ENCODE measurements at places on chromosomes 5 and 9. TPM values are rescaled to one million over a fixed set of nuclear protein-coding genes. Genes with fewer than 3 reads are reported as not detected.

GRCh38 chr5:9343146-9343850, 202.6 kb downstream of the SEMA5A start:
- DNase-seq: no peak
- no peak overlapping the region for H3K4me3 ChIP-seq
- no peaks in the 10 kb centered on the region for H3K36me3 ChIP-seq
- H3K27me3 ChIP-seq: no peaks in the 10 kb centered on the region

DNA sequence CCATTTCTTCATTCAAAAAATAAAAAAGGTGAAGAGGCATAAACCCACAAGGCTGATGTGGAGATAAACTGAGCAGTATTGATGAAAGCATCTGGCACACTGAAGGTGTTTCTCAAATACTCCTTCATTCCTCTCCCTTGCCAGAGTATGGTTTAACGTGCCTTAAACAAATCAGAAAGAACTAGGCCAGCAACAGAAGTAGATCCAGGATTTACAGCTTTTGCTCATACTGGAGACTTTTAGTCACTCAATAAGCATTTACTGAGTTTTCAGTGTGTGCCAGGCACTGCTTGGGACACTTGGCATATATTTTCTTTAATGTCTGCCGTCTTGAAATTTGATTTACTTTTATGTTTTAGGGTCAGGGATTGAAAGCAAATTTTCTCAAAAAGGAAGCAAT, 53.0 kb downstream of the BNC2 start:
- H3K27me3 ChIP-seq: no peaks in the 10 kb centered on the region
- no peak overlapping the region for H3K4me3 ChIP-seq
- H3K4me1 ChIP-seq: no peaks in the 10 kb centered on the region

DNA sequence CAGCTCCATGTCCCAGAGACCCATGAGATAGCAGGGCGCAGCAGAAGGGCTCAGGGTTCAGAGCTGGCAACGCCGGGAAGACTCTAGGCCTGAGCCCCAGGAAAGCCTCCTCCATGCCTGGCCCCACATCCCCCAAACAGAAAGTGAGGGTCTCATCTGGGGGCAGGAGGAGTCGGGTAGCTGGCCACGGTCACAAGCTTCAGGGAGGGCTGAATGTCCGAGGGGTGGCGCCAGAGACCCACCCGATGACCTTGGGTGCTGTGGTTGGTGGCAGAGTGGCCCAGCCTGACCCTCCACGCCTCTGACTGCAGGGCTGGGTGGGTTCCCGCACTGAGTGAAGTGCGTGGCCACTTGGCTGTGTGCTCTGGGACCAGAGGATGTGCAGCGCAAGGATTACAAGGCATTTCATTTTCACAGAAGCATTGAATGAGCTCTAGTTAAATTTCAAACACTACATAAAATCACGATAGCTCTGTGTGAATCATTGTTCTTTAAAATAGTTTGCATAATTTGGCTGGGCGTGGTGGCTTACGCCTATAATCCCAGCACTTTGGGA, 3.0 kb downstream of the C8G start:
- H3K4me3 ChIP-seq: no peak overlapping the region
- DNase-seq: peak; percentile 38
- peaks cover 37% of the 10 kb centered on the region for H3K4me1 ChIP-seq
- peak overlapping the region; percentile 77 for H3K27ac ChIP-seq
- no peaks in the 10 kb centered on the region for H3K27me3 ChIP-seq
- no peaks in the 10 kb centered on the region for H3K36me3 ChIP-seq

- H3K4me3 ChIP-seq: no peak overlapping the region
- H3K4me1 ChIP-seq: no peaks in the 10 kb centered on the region
- no peaks in the 10 kb centered on the region for H3K27me3 ChIP-seq
These were observed 19.0 kb upstream of the LPCAT1 start for GRCh38 chr5:1542781-1543180.

The ZNF462 gene
- total RNA-seq: 9.9 TPM

DNA sequence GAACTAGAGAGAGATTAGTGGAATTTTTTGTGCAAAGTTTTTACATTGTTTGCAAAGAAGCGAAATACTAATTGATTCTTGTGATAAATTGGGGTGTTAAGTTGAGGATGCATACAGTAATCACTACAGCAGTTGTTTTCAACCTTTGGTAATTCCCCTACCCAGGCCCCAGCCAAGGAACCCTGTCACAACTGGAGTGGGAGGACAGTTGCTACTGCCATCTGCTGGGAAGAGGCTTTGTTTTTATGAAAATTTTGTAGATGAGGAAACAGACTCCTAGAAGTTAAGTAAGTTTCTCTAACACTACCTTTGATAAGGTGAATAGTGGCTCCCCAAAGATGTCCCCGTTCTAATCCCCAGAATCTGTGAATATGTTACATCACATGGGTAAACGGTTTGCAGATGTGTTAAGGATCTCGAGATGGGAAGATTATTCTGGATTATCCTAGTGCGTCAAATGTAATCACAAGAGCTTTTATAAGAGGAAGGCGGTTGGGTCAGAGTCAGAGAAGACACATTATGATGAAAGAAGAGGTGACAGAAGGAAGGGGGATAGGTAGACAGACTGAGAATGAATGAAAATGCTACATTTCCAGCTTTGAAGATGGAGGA, 34.0 kb upstream of the PPP1R2B start:
- no peaks in the 10 kb centered on the region for H3K36me3 ChIP-seq
- no peak overlapping the region for H3K4me3 ChIP-seq

The NR6A1 gene
- 0.58 TPM for total RNA-seq

The DMGDH gene
- total RNA-seq: 0.46 TPM

GRCh38 chr5:82295144-82295543, 17.0 kb upstream of the RPS23 start:
- no peak for DNase-seq
- H3K4me1 ChIP-seq: no peaks in the 10 kb centered on the region
- H3K4me3 ChIP-seq: no peak overlapping the region

DNA sequence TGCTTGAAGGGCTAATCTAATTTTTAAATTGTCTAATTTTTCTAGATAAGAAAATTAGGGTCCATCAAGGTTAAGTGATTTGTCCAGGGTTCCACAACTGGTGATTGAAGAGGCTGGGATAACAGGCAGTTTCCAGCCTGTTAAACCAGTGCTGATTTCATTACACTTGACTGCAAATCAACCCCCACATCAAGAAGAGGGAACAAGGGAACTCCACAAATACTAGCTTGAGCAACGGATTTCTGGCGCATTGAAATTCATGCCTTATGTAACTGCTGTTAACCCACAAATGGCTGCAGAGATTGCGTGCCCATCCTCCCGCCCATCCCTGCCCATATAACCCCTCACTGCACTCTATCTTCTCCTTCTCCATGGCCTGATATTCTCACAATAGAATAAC, 10.0 kb downstream of the PLPPR1 start:
- H3K36me3 ChIP-seq: no peaks in the 10 kb centered on the region
- H3K4me1 ChIP-seq: no peaks in the 10 kb centered on the region
- no peak for DNase-seq
- no peak overlapping the region for H3K4me3 ChIP-seq
- H3K27me3 ChIP-seq: no peaks in the 10 kb centered on the region

The DIPK1B gene
- total RNA-seq: 1.8 TPM

DNA sequence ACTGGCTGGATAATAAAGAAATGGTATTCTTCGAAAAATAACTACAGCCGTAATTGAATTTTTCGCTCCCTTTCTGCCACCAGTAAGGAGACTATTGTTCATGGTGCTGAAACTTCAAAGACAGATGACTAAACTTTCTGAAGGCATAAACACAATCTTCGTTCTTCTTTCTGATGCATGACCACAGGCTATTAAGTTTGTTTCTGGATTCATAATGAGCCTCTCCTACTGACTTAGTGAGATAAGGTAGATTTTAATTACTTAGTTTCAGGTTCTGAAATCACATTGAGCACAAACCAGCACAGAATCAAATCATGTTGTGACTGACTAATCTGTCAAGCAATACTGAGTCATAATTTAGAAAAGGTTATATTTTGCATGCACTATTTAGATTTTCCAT, 441.8 kb upstream of the CCNG1 start:
- no peaks in the 10 kb centered on the region for H3K4me1 ChIP-seq
- H3K27ac ChIP-seq: no peak overlapping the region
- H3K4me3 ChIP-seq: no peak overlapping the region
- no peaks in the 10 kb centered on the region for H3K27me3 ChIP-seq

The CD74 gene
- 147 TPM for total RNA-seq

The ANKRD31 gene
- total RNA-seq: not detected

DNA sequence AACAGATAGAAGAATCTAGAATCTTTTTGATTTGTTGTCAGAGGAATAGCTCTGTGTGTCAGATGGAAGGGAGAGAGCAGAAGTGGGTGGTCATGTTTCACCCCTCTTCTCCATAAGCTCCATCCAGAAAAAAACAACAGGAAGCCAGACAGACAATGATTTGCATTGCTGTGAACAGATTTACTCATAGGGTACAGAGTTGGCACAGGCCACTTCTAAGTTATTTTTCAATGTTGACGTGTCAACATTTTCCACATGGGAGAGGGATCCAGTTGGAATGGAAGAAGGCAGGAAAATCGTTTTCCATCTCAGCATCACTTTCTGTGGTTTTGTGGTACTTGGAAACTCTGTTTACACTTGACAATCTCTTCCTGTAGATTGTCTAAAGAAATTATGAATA, 86.7 kb downstream of the INSYN2B start:
- DNase-seq: no peak
- no peak overlapping the region for H3K27ac ChIP-seq
- no peaks in the 10 kb centered on the region for H3K36me3 ChIP-seq
- no peaks in the 10 kb centered on the region for H3K4me1 ChIP-seq
- no peaks in the 10 kb centered on the region for H3K27me3 ChIP-seq
- H3K4me3 ChIP-seq: no peak overlapping the region

The SLC6A7 gene
- not detected for total RNA-seq
